Renal pelvis (tissue), 12 donors: ENCODE measurements at places on chromosomes 16 and 17.

- DNase-seq = no peak
These were observed 138.8 kb downstream of the XYLT1 start for GRCh38 chr16:17331991-17332390.

DNA sequence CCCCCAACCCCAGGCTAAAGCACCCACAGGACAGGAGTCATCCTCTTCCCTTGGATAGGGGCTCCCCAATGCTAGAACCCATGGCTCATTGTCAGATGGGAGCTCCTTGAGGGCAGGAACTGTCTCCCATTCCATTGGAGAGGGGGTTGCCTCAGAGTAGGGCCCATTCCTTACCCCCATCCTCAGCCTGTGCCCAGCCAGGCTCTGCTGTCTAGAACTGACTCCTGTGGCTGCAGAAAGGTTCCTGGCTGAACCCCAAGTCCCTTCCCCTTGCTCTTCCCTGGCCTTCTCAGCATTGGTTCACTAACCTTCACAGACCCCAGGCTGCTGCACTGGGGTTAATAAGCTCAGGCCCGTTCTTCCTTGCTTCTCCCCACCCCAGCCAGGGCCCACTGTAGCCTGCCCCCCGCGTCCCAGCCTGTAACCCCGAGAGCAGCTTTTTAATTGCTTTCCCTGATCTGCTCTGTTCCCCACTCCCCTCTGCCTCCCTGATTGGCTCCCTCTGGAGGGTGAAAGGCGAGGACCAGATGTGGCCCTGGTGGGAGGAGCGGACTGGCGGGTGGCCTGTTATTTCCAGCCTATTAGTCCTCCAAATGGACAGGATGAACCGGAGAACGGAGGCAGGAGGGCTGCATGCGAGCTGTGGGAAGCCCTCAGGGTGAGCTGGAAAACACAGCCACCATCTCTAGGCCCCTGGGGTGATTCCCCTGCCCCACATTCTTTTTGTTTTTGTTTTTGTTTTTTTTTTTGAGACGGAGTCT lies 6.0 kb upstream of the GFAP start:
- DNase-seq = no peak

- DNase-seq = no peak
These were observed 6.1 kb upstream of the SPN start for GRCh38 chr16:29656688-29657523.

DNA sequence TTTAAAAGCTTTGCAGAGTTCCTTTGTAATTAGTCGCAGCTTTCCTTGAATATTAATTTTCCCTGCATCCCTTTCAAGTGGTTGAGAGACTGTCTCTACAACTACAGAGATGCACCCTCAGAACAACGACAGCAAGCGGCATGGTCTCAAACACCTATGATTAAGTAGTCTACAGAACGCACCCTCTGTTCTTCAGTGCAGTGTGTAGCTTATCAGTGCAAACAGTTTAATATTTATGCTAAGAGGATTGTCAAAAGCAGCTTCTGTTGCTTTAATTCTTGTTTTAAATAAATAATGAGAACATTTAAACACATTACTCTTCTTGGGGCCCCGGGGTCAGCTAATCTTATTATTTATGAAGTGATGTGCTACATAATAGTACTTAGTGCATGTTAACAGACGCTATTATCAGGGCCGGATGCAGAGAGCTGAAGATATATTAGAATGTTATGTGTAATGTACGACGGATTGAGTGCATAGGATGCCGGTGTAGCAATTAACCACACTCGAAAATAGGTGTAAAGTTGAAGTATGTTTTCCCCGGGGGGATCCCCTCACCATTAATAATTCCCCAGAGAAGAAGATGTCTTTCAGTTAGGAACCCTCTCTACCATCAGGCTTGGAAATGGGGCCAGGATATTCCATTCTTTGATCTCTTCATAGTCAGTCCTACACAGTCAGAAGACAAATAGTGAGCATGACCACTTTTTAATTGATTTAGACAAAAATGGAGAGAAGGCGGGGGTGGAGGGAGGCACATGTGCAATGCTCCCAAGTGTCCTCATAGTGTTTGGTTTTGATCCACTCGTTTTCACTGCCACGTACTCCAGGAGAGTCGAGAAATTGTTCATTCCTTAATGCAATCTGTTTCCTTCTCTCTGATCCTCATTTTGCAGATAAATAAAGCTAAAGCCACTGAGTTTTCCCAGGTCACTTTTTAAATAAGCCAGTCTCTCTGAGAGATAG lies 176.3 kb downstream of the IRX3 start:
- no peak for DNase-seq

GRCh38 chr17:32341141-32341856 lies 674 bp downstream of the C17orf75 start:
- peak; percentile 27 for DNase-seq

- peak; percentile 47 for DNase-seq
These were observed 3.5 kb upstream of the C17orf113 start for GRCh38 chr17:42053731-42054500.

DNA sequence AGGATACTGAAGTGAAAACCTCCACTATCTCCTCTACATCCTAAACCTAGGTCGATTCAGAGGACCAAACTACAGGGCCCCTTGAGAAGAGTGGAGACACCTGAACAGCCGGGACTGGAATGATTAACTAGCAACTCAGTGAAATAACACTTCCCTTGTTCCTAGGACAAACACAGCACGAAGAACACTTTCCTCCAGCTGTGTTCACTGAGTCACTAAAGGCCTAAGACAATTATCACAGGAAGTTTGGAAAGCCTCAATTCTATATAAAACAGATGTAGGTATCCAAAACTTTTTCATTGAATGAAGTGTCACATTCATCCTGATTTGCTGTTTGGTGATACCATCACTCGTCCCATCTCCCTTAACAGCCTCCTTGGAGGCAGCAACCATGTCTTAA lies 15.5 kb upstream of the CUEDC1 start:
- no peak for DNase-seq

GRCh38 chr16:70740174-70740913 lies 54.5 kb upstream of the MTSS2 start:
- DNase-seq = no peak

- no peak for DNase-seq
These were observed 27.6 kb downstream of the PRKAR1A start for GRCh38 chr17:68539548-68540467.

DNA sequence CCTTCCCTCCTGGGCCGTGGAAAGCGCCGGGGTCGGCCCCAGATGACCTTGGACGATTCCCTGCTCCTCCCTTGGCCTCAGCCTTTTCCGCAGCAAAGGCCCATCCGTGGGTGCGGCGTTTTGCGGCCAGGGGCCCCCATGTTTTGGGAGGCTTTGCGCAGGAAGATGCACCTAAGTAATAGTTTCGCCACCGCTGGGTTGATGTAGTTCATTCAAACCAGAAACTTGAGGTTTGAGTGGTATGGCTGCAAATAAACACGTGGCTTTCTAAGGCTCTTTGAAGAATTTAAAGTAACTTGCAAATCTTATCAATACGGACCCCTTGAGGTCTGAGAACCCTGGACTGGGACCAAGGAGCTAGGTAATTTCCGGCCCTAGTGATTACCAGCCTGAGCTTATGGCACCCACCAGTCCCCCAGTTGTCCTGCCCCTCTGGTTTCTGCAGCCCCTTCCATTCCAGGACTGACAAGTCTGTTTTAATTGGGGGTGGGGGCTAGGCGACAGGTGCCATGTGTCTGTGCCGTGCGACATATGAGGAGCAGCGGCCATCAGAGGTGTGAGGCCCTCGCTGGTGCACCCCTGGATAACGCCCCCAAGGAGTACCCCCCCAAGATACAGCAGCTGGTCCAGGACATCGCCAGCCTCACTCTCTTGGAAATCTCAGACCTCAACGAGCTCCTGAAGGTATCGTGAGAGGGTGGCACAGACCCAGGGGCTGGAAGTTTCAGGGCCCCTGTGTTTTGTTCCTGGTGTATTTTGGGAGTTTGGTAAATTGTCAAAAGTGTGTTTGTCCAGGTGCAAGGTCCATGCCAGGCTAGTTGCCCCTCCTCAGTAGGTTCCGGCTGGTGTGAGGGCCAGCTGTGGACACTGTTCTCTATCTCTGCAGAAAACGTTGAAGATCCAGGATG lies 834 bp downstream of the MRPL12 start:
- no peak for DNase-seq

DNA sequence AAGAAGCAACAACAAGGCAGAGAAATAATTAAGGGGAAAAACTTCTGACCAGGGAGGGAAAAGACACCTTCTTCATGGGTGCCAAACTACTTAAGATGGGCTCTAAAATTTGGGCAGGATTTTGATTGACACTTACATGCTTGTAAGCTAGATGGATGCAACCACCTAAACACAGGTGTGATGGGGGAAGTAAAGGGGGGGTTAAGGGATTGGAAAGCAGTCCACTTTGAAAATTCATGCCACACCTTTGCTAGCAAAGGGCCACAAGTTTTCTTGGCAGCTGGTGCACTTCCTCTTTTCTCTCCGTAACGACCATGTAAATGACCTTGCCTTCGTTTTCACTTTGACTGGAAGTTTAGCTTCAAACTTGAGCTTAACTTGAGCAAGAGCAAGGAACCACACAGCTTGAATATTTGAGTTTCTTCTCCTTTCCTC lies 14.3 kb upstream of the PRKAR1A start:
- no peak for DNase-seq

DNA sequence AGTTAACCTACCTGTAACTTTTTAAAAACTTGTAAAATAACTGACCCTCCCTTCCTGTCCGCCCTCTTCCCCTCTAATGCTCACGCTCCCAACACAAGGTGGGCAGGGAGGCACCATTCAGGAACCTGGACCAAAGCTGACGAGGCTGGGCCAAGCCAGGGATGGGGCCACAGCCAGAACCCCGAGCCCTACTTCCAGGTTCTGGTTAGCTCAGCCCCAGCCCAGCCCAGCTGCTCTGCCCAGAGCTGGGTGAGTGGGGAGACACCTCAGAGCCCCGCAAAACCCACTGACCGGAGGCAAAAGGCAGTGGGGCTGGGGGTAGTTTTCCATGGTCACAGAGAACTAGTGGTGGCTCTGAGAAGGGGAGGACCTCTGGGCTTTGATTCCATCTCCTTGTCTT lies 7.4 kb downstream of the CNP start:
- no peak for DNase-seq

GRCh38 chr17:2071455-2072281 lies 16.8 kb downstream of the HIC1 start:
- no peak for DNase-seq

GRCh38 chr17:60403962-60404361 lies 12.0 kb upstream of the USP32 start:
- DNase-seq = no peak

- DNase-seq = no peak
These were observed 9.2 kb upstream of the TBX2 start for GRCh38 chr17:61390479-61390791.

DNA sequence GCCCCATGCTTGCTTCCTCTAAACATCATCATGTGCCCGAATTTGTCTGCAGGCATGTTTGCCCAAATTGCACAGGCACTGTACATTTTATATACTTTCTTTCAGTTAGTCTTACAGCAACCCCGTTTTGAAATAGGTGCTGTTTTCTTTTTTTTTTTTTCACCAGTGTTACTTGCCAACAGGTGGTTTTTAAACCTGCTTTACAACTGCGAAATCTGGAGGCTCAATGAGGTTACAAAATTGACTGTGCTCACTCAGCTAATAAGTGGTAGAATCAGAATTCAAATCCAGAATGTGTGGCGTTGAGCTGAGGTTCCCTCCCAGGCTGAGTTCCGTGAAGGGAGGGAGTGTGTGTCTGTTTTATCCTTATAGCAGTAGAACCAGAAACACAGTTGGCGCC lies 5.8 kb downstream of the PLA2G15 start:
- no peak for DNase-seq

GRCh38 chr17:66673668-66674276 lies 161.1 kb upstream of the CACNG5 start:
- DNase-seq = peak; percentile 59

DNA sequence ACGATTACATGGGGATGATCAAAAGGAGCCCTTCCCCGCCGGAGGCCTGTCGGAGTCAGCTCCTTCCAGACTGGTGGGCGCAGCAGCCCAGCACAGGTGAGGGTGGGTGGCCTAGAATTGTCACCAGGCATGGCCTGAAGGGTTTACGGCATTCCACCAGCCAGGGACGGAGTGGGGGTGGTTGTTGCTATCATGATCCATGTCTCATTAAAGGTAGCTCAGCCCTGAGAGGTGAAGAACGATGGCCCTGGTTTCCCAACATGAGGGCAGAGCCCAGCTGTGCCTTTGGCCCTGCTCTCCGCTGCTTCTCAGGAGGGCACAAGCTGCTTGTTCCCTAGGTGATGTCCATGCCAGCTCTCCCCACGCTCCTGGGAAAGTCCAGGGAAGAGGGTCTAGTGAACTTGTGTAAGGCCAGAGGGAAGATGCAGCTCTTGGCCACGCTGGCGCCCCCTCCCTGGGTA lies 14.2 kb downstream of the IRF8 start:
- no peak for DNase-seq

GRCh38 chr16:84380405-84380804 lies 12.1 kb downstream of the ATP2C2 start:
- DNase-seq = no peak

GRCh38 chr17:3529817-3530741 lies 27.5 kb downstream of the TRPV3 start:
- DNase-seq = no peak

- DNase-seq = no peak
These were observed 297.5 kb downstream of the XYLT1 start for GRCh38 chr16:17173281-17173680.

- no peak for DNase-seq
These were observed 110.9 kb downstream of the XYLT1 start for GRCh38 chr16:17359788-17360390.

DNA sequence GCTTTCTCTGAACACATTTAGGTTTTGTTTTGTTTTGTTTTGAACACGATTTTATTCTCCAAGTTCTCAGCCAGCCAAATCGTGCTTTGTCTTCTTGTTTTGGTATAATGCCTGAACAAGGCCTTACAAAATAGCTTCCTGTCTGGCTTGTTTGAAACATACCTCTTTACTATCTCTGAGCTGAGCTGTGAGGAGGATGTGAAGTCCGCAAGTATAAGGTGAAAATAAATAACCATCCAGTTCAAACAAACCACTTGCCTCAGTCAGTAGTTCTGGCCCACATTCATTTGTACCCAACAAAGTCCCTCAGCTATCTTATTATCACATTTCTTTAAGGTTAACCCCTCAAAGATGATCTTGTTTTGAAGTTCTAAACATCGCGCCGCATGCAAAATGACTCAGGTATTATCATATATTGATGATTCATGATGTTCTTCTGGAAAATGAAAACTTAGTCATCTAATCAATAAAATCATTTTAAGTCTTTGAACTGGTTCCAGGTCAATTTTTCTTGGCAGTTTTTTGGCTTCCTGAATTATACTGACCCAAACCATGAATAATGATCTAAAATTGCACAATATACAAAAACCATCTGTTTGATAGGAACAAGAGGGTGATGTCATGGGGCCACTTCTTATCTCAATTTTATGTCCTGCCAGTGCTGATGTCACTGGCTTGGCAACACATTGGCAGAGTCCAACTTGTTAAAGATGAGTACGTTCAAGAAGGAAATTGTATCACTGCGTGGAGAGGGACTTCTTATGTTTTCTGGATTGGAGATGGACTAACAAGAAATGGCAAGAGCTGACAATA lies 694.3 kb downstream of the KCNJ2 start:
- no peak for DNase-seq

- peak; percentile 5 for DNase-seq
These were observed 651.4 kb upstream of the GOT2 start for GRCh38 chr16:59385491-59385890.

- DNase-seq = no peak
These were observed 652.5 kb downstream of the HS3ST4 start for GRCh38 chr16:26344240-26344776.
